ENCODE measurements at places on chromosomes 7 and 10. TPM values are rescaled to one million over a fixed set of nuclear protein-coding genes. Genes with fewer than 3 reads are reported as not detected.
A peak's percentile ranks its signal among the peaks of the same experiment; 100 is the strongest.

FAM13C gene
- 1.5 TPM for polyA plus RNA-seq

GRCh38 chr7:45923290-45923689 lies 2.2 kb upstream of the IGFBP3 start:
- DNase-seq = peak; percentile 82

DNA sequence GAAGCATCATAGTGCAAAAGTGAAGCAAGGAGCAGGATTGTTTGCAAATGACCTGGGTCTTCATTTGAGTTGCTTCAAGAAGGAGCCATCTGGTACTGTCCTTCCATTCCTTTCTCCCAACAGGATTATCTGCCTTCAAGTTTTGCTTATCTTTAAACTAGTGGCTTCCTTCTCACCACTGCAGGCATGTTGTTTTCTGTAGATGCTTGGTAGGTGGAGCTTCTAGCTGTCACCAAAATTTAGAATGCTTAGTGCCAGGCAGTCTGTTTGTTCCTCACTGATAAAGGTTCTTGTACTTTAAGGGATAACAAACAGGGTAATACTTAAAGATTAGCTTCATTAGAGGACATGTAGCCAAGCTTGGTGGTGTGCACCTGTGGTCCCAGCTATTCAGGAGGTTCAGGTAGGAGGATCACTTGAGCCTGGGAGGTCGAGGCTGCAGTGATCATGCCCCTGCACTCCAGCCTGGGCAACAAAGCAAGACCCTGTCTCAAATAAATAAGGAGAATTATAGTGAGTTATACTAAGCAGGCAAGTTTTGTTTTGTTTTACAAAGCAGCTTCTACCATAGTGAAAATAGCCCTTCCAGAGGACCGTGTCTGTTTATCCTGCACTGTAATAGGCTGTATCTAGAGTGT lies 5.7 kb downstream of the ARL5B start:
- DNase-seq = no peak

DNA sequence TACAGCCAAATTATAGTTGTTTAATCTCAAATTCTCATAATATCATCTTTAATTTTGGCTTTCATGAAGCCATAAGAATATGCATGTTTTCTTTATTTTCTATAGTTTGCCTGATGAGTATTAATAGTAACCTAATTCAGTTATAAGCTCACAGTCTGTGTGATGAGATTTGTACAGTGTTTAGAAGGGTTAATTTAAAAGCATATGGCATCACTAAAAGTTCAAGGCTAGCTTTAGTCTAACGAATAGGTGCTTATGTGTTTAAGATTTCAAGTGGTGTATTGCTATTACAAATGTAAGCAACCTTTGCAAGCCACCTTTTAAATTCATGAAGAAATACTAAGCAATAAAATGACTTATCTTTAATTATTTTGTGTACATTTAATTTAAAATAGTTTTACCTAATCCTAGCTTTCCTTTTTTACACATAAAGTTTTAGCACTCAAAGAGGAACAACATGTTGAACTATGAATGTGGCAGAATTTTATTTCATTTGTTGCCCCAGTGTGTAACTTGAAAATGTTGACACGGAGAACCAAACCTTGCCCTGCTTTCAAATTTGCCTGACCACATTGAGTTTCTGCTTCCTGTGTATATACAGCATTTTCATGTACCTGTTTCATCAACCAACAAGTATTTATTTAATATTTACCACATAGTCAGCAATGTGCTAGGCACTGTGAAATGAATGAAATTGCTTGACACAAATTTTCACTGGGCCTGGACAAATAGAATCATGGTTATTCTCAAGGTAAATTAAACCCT lies 41.5 kb downstream of the TET1 start:
- no peak for DNase-seq

DNA sequence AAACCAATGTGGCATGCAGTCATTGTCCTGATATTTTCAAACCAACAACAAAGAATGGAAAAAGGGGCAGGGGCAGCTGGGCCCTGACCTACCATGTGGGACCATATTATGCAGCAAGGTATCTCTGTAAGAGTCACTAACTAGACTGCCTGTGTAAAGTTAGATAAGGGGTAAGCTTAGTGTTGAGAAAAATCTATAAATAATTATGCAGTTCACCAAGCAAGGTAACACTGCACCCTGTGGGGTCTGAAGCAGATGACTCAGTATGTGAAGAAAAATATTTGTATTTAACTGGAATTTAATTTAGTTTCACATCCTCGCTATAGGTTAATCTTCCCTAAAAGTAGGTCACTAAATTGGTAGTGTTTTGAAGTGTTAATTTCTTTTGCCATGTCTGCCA lies 99.3 kb downstream of the PPP1R3A start:
- DNase-seq = no peak

C10orf67 gene
- 1.1 TPM for polyA plus RNA-seq

CASP2 gene
- polyA plus RNA-seq = 6.6 TPM

HOXA1 gene
- polyA plus RNA-seq = 1.1 TPM

CACNB2 gene
- polyA plus RNA-seq = 2.8 TPM

PON3 gene
- 1.9 TPM for polyA plus RNA-seq

DNA sequence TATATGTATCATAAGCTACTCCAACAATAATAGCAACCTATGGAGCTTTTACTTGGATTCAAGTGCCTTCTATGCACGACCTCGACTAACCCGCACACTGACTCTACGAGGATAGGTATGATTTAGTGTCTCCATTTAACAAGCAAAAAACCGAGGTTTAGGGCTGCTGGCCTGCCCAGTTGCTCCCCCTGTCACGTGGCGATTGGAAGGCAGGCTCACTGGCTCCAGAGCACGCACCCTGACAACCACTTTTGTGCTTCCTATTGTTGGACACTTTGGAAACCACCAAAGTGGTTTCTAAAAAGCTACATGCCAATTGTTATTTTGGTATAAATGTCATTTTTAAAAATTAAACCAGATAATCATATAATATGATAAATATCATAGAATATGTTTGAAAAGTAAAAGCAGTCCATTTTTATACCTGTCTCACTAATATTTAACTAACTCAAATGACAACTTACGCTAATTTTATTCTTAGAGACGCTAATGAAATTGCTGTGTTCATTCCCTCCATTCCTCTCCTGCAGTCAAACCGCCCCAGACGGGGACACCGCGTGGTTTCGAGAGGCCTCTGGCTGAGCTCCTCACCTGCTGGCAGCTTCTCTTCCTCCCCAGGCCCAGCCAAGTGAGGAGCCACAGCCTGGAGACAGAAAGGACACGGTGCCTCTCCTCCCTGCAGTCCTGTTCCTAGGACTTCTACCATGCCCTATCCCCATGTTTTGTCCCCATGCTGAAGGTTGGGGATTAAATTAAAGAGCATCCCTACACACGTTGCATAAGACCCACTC lies 22.2 kb upstream of the RHEB start:
- no peak for DNase-seq

DNA sequence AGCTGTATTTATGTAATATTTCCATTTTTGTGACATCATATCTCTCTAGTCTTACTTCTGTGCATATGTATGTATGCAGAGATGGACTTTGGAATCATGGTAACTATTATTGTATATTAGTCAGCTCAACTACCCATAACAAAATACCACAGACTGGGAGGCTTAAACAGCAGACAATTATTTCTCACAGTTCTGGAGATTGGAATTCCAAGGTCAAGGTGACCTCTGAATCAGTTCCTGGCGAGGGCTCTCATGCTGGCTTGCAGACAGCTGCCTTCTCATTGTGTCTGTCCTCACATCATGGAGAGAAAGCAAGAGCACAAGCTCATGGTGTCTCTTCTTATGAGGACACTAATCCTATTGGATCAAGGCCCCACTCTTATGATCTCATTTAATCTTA lies 79.1 kb downstream of the RAMP3 start:
- DNase-seq = no peak

GRCh38 chr7:66356277-66356721 lies 151.2 kb downstream of the TPST1 start:
- no peak for DNase-seq

SEC24C gene
- polyA plus RNA-seq = 39.2 TPM

GPR15LG gene
- not detected for polyA plus RNA-seq

GRCh38 chr10:112360308-112361270 lies 13.3 kb upstream of the ACSL5 start:
- DNase-seq = no peak

DNA sequence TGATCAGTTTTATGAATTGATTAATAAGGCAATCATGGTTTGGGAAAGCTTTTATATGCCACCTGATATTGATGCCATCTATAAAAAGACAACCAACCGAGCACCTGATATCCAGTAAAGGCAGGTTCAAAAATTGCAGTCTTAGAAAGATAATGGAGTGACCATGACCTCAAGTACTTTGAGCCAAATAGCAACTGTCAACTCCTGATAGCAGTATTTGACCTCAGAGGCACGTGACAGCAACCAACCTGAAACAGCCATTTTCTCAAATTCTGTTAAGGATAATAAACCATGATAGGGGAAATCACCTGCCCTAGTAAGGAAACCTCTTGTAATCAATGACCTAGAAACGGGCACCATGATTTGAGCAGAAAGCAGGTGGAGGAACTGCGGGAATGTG lies 77.1 kb upstream of the NFE2L3 start:
- DNase-seq = no peak
